Epithelial cell of proximal tubule (primary cell): ENCODE measurements at places on chromosomes 4 and X.

GRCh38 chr4:38514465-38515146 is 149.4 kb upstream of the KLF3 start:
- DNase-seq: no peak

- DNase-seq: peak; percentile 40
These were observed 31.3 kb upstream of the ETNPPL start for GRCh38 chr4:108794136-108794535.

GRCh38 chr4:95388911-95389310 is 159.9 kb downstream of the UNC5C start:
- peak; percentile 55 for DNase-seq

- DNase-seq: no peak
These were observed 113.2 kb downstream of the USP9X start for GRCh38 chrX:41198410-41198809.

GRCh38 chrX:47214435-47215077 is 3.9 kb upstream of the CDK16 start:
- no peak for DNase-seq

DNA sequence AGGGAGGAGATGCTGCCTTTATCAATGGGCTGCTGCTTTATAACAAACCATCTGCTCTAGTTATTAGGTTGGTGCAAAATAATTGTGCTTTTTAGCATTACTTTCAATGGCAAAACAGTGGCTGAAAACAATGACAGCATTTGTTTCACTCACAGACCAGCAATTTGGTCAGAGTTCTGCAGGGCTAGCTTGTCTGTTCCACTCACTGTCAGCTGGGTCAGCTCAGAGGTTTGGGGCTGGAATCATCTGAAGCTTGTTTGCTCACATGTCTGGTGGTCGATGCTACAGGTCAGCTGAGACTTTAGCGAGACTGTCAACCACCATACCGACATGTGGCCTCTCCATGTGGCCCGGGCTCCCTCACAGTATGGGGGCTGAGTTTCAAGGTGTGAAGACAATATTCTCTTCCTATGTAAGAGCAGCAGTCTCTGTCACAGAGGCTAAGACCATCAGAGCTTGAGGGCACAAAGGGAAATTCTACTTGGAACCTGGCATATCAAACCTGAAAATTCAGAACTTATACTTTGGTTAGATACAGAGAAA is 81.3 kb upstream of the LIMCH1 start:
- DNase-seq: no peak

GRCh38 chr4:183504930-183505610 is at the start of gene ING2:
ING2 (plus strand) TSS chr4:183505058; CDS start chr4:183505196, 138 bp downstream.
- DNase-seq: no peak

GRCh38 chr4:173334891-173335752 is 964 bp upstream of the HMGB2 start:
- no peak for DNase-seq

- no peak for DNase-seq
These were observed 528 bp upstream of the FGF2 start for GRCh38 chr4:122826079-122826527.

DNA sequence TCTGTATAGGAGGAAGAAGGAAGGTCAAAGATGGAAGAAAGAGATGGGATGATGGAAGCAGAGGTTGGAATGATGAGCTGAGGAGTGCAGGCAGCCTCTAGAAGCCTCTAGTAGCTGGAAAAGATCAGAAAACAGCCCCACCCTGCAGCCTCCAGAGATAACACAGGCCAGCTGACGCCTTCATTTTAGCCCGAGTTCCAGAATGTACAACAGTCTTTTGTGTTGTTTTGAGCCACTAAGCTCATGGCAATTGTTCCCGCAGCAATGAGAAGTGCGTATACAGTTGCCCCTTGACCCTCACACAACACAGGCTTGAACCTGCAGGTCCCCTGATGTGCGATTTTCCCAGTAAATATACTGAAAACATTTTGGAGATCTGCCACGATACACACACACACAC is 72.0 kb downstream of the WFS1 start:
- DNase-seq: no peak

- DNase-seq: no peak
These were observed 274.9 kb upstream of the LDB2 start for GRCh38 chr4:17173300-17173699.

GRCh38 chr4:168551945-168552695 is 55.3 kb downstream of the PALLD start:
- DNase-seq: no peak

- no peak for DNase-seq
These were observed 115.0 kb downstream of the SHROOM4 start for GRCh38 chrX:50698944-50699343.

GRCh38 chr4:41060352-41061334 is 153.7 kb downstream of the APBB2 start:
- no peak for DNase-seq

DNA sequence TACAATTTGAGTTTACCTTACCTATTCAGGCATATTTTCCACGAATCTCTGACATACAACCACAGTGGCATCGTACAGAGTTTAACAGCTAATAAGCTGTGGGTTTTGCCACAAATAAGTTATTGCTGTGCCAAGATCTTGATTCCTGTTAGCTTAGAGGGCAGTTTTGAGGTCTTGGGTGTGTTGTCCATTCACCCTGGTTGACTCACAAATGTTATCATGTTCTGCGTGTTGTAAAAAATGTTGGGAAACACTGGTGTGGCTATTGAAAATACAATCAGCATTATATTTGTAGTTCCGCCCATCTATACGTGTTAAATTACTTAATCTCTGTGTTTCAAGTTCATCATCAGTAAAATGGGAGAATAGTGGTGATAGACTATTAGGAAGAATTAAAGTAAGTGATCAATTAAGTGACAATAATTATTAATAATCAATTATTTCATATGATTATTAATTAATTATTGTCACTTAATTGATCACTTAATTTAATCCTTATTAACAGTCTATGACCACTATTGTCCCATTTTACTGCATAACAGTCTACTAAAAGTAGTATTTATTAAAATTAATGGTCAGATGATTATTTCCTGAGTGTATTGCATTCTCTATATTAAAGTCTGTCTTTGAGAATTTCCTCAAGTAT is 96.3 kb downstream of the TMA16 start:
- no peak for DNase-seq

GRCh38 chr4:122479935-122480416 is 23.5 kb upstream of the IL2 start:
- no peak for DNase-seq

- DNase-seq: no peak
These were observed 5.1 kb downstream of the RTL5 start for GRCh38 chrX:72126539-72127140.

- DNase-seq: no peak
These were observed 203.0 kb downstream of the CENPC start for GRCh38 chr4:67342291-67342690.

GRCh38 chr4:27720010-27720766 is 859.5 kb downstream of the STIM2 start:
- no peak for DNase-seq

DNA sequence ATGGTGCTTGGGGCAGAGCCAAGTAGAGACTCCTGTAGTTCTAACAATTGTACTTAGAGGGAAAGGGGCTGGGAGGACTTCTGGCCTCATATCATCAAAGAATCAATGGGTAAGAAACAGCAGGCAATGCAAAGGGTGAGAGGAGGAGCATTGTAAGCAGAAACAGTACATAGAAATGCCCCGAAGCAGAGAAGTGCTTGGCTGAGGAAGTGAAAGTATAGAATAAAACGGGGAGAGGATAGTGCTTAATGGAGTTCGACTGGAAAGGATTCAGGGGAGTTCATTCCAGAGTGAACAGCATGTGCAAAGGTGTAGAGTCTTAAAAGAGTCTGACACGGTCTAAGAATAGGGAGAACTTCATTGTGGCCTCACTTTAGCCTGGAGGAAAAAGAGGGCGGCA is 103.0 kb downstream of the SYNPO2 start:
- DNase-seq: no peak

GRCh38 chr4:168667376-168667775 is 170.5 kb downstream of the PALLD start:
- DNase-seq: no peak

GRCh38 chrX:107674480-107675364 is 46.4 kb downstream of the PRPS1 start:
- no peak for DNase-seq

DNA sequence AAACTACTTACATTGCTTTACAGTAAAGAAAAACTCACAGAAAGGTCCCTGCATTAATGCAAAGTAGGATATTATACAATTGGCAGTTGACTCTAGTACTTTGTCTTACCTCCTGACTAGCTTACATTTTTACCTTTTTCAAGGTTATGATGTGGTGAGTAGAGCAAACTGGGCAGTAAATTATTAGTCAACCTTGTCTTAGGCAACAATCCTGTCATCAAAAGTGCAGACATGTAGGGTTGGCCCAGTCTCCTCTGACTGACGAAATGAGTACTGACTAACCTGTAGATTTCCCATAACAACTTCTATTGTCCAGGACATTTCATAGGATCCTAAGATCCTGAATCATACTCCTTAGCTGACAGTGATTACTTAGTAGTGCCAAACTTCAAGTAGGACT is 142.0 kb upstream of the NUDT6 start:
- DNase-seq: peak; percentile 97

GRCh38 chr4:53147197-53147596 is 218.7 kb downstream of the SCFD2 start:
- DNase-seq: no peak

GRCh38 chr4:188975271-188975670 is 836.0 kb downstream of the TRIML1 start:
- no peak for DNase-seq

DNA sequence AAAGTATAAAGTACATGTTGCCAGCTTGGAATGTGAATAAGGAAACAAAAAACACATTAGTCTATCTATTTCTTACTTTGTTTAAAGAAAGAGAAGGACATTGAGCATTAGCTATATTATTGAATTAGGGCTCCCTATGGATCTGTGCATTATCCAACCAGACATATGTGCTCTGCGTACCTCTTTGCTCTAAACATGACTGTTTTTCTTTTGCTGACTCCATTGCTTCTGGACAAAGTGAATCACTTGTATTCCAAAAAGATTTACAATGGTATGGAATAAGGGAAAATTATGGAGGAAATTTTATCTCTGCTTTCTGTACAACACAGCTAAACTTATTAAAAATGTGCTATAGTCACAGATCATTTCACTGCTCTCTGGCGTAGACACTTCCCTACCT is 727.8 kb upstream of the LCORL start:
- DNase-seq: no peak

GRCh38 chr4:16993956-16994840 is 95.8 kb upstream of the LDB2 start:
- DNase-seq: no peak

GRCh38 chr4:153233761-153234371 is 29.6 kb downstream of the TRIM2 start:
- DNase-seq: no peak

DNA sequence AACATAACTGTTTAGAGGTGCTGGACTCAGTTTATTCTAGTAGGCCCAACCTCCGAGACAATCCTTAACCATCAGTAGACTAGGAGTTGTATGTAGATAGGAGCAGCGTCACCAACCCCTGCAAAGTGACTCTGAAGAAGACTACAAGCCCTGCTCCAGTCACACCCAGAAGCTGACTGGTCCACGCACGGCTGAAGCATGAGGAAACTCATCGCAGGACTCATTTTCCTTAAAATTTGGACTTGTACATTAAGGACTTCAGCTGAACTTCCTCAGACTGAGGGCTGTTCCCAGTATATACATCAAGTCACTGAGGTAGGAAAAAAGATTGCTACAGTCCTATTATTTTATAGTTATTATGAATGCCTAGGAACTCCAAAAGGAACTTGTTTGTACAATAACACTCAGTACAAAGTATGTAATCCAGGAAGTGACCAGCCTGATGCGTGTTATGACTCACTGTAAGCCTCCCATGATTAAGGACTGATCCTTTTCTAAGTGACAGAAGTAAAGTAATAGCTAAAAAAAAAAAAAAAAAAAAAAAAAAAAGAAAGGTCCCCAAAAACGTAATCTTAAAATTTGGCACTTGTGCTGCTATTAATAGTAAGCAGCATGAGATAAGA is 41.6 kb upstream of the UGT2B7 start:
- peak; percentile 76 for DNase-seq
